Suprapubic skin (tissue), 4 donors: ENCODE measurements at places on chromosomes 7 and 10. TPM values are rescaled to one million over a fixed set of nuclear protein-coding genes. Genes with fewer than 3 reads are reported as not detected.

Gene ASB4
- total RNA-seq = not detected

Gene C10orf105
- 0.17 TPM for total RNA-seq

Gene CCDC201
- not detected for total RNA-seq

Gene FGFR2
- 222 TPM for total RNA-seq

Gene CABCOCO1
- total RNA-seq = not detected

Gene PIK3AP1
- total RNA-seq = 5.6 TPM

Gene KCNIP2
- 20.3 TPM for total RNA-seq

Gene FAM25C
- 113 TPM for total RNA-seq

Gene SOSTDC1
- total RNA-seq = 27.5 TPM

Gene HKDC1
- total RNA-seq = not detected

Gene TMEM229A
- total RNA-seq = not detected

Gene GTF2IRD1
- 23.3 TPM for total RNA-seq

Gene HOXA2
- total RNA-seq = 4.2 TPM

Gene TMEM236
- total RNA-seq = 0.11 TPM

Gene SYNPO2L
- not detected for total RNA-seq

Gene ZNF467
- total RNA-seq = 2.9 TPM

Gene PALD1
- 6.6 TPM for total RNA-seq

Gene HECW1
- 0.73 TPM for total RNA-seq

Gene ANLN
- total RNA-seq = 20.5 TPM

Gene TUBAL3
- total RNA-seq = not detected

Gene GATA3
- 170 TPM for total RNA-seq

Gene CHRM2
- total RNA-seq = not detected

Gene CALML3
- total RNA-seq = 27.4 TPM

Gene SPDYE1
- total RNA-seq = not detected

Gene PRSS2
- total RNA-seq = not detected

Gene ADARB2
- 1.1 TPM for total RNA-seq

Gene TAS2R41
- not detected for total RNA-seq

Gene DYDC2
- total RNA-seq = not detected

Gene OR6B1
- not detected for total RNA-seq

Gene IRF5
- 8.9 TPM for total RNA-seq

Gene PSTK
- 7.9 TPM for total RNA-seq

Gene AIMP2
- 45.5 TPM for total RNA-seq

Gene AGMO
- total RNA-seq = not detected

Gene PAX4
- not detected for total RNA-seq

Gene MACC1
- total RNA-seq = 11.4 TPM

Gene DTX2
- 121 TPM for total RNA-seq

Gene LBX1
- total RNA-seq = not detected
